ENCODE measurements at places on chromosomes 2 and 18.
A peak's percentile ranks its signal among the peaks of the same experiment; 100 is the strongest.

DNA sequence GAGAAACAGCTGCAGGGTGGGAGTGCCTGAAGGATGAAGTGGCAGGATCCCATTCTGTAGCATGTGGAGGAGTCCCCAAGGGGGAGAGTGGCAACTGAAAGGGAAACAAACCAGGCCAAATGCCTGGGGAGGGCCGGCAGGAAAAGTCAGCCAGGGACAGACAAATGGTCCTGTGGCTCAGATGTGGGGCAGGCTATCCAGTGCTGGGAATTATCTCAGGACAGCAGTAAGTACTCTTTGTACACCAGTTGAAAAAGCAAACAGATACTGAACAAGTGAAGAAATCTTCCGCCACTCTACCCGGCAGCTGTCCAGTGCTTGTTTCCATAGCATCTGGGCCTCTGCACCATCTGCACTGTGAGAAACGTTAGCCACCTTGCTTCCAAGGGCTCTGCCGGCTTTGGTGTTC lies 408.9 kb downstream of the LRATD1 start:
- no peak for DNase-seq

DNA sequence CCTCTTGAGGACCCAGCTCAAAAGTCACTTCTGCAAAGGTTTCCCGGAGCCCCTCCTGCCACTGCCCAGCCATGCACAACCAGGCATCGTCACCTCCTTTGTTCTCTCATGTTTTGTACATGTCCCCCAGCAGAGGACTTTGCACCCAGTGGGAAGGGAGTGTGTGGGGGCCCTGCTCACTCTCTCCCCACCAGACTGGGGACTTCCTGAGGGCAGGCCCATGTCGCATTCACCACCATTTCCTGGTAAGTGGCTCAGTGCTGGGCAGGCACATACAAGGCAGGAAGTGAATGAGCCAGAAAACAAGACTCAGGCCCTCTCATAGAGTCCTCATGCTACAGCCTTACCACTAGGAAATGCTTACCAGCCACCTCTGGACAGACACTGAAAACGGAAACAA lies 18.9 kb downstream of the MRPL35 start:
- no peak for DNase-seq

DNA sequence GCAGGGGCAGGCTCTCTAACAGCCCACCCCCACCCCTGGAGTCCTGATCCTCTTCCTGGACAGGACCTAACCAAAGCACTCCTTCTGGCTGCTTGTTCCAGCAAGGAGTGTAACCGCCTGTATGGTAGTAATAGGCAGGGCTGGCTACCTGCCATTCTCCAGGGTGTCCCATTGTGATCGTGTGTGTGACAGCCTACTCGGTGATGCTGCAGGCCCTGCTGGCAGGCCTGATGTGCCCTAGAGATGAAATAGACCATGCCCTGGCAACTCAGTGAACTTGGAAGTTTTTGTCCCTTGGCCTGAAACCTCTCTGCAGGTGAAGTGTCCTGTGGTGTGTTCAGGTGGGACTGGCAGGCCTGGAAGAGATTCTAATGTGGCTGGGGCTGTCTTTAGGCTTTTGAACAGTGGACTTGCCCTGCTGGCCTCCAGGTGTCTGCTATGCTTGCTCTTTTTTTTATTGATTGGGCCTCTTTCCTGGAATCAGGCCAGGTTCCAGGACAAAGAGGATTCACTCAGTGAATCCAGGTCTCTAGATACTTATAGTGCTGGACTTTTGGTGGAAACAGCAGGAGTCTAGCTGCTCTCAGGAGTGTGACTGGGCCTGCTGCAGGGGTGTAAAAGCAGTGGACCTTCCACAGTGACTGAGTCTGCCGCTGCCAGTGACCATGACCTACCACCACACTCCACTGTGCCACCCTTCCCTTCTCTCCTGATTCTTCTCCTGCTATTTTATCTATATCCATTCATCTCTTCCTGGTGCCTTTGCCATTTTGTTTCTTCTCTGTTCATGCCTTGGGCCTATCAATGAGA lies 132.1 kb downstream of the CTIF start:
- DNase-seq = no peak

- DNase-seq = no peak
Observed at GRCh38 chr2:237254369-237254861, 159.5 kb downstream of the COL6A3 start.

GRCh38 chr2:145811276-145812164 lies 1291.6 kb upstream of the ZEB2 start:
- no peak for DNase-seq

- DNase-seq = no peak
Observed at GRCh38 chr18:44117821-44118220, 562.9 kb upstream of the SETBP1 start.

- DNase-seq = no peak
Observed at GRCh38 chr2:37809525-37809924, 115.6 kb upstream of the RMDN2 start.

- DNase-seq = no peak
Observed at GRCh38 chr2:133765658-133766057, 197.4 kb upstream of the NCKAP5 start.

GRCh38 chr2:105721991-105722511 lies 22.7 kb upstream of the NCK2 start:
- DNase-seq = no peak

DNA sequence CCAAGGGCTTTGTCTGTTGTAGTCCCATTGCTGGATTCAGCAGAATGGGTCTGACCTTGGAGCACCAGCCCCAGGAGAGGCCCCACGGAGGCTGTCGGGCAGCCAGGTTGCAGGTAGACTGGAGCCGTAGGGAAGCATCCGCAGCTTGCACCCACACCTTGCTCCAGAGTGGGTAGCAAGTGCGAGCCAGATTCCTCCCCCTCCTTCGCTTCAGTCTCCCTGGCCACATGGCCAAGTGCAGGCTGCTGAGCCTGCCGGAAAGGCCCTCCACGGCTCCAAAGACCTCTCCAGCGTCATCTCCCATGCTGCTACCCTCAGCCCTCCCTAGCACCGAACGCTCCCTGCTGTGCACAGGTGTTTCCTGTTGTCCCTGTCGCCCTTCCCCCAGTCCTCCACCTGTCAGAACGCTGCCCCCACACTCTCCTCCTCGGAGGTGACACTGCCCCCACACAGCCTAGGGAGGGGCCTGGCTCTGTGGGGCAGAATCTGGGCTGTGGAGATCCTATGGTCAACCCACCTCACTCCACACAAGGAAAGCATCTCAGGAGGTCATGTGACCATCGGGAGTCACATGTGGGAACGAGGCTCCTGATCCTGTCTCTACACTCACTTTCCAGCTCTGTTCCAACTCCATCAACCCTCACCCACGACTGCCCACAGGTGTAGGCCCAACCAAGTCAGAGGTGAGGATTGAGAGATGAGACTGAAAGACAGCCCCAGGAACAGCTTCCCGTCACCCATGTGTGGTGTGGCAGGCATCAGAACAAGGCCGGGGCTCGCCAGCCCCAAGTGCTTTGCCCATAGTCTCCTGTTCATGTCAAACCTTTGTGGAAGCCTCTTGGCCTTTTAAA lies 8.3 kb downstream of the KCNF1 start:
- no peak for DNase-seq

DNA sequence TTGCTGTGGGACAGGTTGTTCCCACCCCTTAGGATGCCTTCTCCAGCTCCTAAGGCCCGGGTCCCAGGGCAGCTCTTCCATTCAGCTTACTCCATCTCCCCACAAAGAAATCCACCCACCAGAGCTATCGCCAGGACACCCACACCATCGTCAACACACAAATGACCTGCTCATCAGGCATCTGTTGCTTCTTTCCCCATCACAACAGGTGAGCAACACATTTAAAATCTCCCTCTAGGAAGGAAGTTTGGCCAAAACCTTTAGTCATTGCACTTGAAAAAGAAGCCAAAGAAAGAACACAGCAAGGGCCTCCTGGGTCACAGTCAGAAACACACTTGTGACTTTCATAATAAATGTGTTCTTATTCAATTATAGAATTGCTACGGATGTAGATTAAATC lies 289.0 kb downstream of the PIEZO2 start:
- no peak for DNase-seq

GRCh38 chr18:40375837-40376236 lies 1579.2 kb upstream of the PIK3C3 start:
- no peak for DNase-seq

GRCh38 chr2:64819774-64820688 lies 166.3 kb upstream of the SERTAD2 start:
- no peak for DNase-seq

DNA sequence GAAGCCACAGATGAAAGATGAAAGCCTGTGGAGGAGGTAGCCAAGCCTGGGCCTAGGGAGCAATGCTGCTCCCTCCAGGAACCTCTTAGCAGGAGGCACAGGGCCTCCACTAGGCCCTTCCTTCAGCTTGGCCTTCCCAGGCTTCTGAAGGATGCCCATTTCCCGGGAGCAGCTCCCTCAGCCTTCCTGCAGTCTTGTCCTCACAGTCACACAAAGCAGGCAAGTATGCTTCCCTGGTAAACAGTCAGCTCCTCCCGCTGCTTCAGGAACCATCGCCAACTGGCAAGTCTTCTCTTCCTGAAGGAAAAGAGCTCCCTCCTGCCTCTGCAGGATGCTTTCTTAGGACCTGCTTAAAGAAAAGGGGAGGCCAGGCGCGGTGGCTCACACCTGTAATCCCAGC lies 53.2 kb downstream of the SMAD7 start:
- DNase-seq = no peak

DNA sequence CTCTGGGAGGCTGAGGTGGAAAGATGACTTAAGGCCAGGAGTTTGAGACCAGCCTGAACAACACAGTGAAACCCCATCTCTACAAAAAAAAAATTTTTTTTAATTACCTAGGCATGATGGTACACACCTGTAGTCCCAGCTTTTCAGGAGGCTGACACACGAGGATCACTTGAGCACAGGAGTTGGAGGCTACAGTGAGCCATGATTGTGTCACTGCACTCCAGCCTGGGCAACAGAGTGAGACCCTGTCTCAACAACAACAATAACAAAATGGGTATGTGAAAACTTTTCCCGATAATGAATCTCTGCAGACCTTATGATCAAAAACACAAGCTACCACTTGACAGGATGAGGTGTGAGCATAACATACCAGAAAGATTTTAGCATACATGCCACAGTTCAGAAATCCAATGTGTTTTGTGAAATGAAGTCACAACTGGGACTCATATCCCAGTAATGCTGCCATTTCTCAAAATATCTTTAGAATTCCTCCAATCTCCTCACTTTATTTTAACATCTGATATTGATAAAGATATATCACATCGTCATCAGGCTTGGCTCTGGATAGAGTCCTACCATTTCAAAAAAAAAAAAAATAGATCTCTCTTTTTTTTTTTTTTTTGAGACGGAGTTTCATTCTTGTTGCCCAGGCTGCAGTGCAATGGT lies 74.0 kb upstream of the PELI1 start:
- no peak for DNase-seq

DNA sequence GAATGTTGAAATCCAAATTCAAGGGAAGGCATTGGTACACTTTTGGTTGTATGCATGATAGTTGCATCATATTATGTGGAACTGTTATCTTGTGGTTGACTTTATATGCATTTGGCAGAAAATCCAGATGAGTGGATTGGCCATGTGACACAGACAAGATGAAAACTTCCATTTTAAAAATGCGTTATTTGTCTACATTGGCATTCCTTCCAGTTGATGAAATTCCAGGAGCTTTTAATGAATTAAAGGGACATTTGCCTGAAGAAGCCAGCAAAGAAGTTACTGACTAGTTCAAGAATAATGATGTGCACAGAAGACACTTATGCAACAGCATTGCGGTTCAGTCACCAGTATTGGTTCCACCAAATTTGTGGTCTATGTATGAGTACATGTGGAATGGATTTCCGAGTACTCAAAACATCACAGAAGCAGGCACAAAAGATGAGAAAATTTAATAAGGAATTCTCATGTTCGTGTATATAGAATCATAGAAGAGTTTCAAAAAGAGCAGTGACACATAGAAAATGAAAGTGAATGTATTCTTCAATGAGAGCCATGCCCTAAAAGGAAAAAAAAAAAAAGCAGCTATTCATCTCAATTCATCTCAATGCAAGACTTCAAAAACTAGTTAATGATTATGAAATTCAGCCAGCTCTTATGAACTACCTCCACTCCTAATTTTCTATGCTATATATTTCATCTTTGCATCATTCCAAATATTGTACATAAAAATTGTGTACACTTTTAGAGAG lies 232.1 kb downstream of the RBM43 start:
- DNase-seq = no peak

DNA sequence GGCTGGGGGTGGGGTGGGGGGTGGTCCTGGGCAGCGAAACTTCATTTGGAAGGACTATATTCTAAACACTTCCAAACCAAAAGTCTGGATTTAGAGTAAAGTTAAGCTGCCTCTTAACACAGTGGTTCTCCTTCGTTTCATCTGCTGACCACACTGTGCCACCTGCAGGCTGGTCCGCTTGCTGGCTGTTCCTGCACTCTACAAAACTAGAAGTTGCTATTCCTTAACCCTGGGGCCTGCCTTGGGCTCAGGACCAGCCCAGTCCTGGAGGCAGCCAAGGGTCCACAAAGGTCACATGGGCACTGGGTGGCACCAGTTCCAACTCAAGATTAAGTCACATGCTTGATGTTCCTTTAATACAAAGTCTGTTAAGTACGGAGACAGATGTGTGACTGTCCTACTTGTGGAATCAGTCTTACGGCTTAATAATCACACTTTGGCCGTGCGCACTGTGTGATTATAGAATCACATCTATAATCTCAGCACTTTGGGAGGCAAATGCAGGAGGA lies 195.4 kb downstream of the FAM210A start:
- DNase-seq = peak; percentile 69

GRCh38 chr2:171173087-171173486 lies 12.4 kb upstream of the TLK1 start:
- no peak for DNase-seq

DNA sequence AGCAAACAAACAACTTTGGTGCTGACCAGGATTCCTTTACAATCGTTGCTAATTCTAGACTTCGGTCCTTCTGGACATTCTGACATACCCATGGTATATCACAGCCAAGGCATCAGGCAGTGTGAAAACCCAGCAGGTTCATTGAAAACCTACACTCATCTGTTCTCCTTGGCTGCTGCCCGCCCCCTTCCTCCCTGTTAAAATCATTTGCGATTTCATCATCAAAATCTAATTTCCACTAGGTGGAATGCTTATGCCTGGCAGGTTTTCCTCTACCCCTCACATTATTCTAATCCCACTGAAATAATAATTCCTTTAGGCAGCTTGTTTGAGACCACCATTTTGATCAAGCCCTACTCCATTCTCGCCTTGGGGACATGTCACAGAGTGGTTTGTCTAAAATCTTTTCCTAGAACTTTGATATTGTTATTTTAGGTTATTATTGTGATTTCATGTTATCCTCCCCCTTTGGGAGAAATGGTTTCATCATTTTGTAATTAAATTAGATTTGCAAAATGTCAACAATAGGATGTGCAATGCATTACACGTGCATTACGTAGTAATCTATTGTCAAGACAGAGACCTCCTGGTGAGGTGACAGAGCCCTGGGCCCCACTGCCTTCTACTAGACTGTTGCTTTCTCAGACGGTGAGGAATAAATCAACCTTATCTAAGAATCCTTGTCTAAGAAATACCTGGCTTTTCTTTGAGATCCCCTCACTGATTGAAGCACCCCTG lies 31.0 kb upstream of the ASPRV1 start:
- no peak for DNase-seq
